ENCODE measurements at places on chromosomes 5 and 9. TPM values are rescaled to one million over a fixed set of nuclear protein-coding genes. Genes with fewer than 3 reads are reported as not detected.

- no peak overlapping the region for H3K4me3 ChIP-seq
- peaks cover 45% of the 10 kb centered on the region for H3K36me3 ChIP-seq
- peaks cover 10% of the 10 kb centered on the region for H3K4me1 ChIP-seq
- no peak for DNase-seq
- H3K27ac ChIP-seq, result no peak overlapping the region
These were observed 88.7 kb downstream of the GPBP1 start for GRCh38 chr5:57262541-57262940.

GRCh38 chr5:141805874-141806595, 72.2 kb downstream of the PCDH1 start:
- H3K27me3 ChIP-seq, result peaks cover 71% of the 10 kb centered on the region
- DNase-seq, result no peak
- H3K4me3 ChIP-seq, result no peak overlapping the region
- H3K36me3 ChIP-seq, result no peaks in the 10 kb centered on the region

DNA sequence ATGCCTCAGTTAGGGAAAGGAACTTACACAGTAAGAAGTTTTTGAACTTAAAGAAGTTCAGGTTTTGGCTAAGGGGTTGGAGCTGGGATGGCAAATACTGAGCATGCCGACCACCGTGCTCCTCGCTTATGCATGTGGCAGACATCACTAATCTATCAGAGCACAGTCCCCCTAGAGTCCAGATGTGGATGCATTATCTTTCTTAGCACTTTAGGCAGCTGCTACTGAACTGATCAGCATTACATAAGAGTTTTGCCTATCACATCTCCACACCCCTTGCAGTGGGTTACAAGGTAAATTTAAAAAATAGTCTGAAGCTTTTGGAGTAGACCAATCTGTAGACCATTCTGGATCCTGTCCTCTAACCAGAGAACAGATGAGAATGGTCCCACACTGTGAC, 22.4 kb downstream of the MACIR start:
- no peak for DNase-seq
- peaks cover 7% of the 10 kb centered on the region for H3K36me3 ChIP-seq
- H3K4me3 ChIP-seq, result no peak overlapping the region
- H3K27me3 ChIP-seq, result no peaks in the 10 kb centered on the region
- no peak overlapping the region for H3K27ac ChIP-seq

DNA sequence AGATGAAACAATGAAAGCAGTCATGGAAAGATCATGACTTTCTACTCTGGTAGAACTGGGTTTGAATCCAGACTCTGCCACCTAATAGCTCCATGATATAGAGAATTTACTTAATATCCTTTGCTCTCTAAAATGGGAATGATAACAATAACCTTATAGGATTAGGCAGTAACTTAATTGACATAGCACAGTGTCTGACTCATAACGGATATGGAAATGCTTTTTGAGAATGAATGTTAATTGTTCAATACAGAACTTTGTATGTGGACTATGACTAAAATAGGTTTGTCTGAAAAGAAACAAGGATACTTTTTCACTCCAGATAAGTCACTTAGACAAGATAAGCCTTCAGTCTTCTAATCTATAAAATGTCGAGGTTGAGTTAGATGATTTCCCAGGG, 330.7 kb downstream of the PTPRD start:
- H3K36me3 ChIP-seq, result no peaks in the 10 kb centered on the region
- no peak overlapping the region for H3K27ac ChIP-seq
- no peak for DNase-seq
- no peaks in the 10 kb centered on the region for H3K27me3 ChIP-seq
- no peak overlapping the region for H3K4me3 ChIP-seq

- H3K4me3 ChIP-seq, result no peak overlapping the region
- H3K4me1 ChIP-seq, result peaks cover 7% of the 10 kb centered on the region
- H3K36me3 ChIP-seq, result no peaks in the 10 kb centered on the region
- H3K27ac ChIP-seq, result no peak overlapping the region
These were observed 28.7 kb upstream of the DAP start for GRCh38 chr5:10789726-10790125.

DNA sequence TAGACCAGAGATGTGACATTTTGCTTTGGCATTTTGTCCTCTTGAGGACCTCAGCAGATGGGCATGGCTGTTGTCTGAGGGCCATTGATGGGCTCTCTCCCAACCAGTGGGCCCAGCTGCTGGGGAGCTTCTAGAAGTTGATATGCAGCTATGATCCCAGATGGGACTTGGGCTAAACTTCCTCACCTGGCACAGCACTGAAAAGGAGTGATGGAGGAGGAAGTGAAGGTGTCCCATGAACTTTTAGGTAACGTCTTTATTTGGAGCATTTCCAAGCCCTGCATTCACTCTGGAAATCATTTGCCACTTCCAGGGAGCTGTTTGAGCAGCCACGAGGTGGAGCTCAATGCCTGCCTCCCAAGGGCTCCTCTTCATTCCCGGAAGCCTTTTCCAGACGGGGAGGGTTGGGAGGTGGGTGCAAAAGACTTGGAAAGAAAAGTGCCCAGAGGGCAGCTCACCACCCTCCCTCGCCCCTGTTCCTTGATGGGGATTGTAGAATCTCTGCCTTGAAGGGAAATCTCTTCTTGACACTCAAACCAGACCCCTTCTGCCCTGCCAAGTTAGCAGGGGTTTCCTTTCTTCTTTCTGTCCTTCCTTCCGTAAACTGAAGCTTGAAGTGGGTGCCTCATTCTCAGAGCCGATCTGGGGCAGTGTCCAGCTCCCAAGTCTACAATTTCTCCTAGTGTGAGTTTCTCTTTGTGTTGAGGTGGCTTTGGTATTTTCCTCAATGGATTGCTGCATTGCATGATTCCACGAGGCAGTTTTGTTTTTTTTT, 18.1 kb upstream of the NEUROG1 start:
- H3K4me1 ChIP-seq, result no peaks in the 10 kb centered on the region
- no peak overlapping the region for H3K27ac ChIP-seq

DNA sequence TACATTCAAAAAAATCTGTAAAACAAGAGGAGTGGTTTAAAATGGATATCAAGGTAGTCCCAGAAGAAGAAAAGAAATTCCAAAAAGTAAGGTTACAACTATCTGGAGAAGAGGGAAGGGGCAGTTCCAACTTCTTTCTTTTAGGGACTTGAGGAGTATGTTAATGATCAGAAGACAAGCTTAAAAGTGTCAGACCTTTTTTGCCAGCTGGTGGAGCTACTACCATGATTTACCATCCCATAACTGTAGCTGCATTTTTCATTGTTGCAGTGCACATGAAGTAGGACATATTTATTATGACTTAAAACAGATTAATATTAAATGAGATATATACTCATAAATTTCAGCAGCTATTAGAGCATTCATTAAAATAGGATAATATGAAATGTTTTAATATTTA, 158.5 kb upstream of the RGS7BP start:
- no peak overlapping the region for H3K4me3 ChIP-seq
- no peaks in the 10 kb centered on the region for H3K36me3 ChIP-seq
- no peak overlapping the region for H3K27ac ChIP-seq
- H3K4me1 ChIP-seq, result no peaks in the 10 kb centered on the region
- no peak for DNase-seq

DNA sequence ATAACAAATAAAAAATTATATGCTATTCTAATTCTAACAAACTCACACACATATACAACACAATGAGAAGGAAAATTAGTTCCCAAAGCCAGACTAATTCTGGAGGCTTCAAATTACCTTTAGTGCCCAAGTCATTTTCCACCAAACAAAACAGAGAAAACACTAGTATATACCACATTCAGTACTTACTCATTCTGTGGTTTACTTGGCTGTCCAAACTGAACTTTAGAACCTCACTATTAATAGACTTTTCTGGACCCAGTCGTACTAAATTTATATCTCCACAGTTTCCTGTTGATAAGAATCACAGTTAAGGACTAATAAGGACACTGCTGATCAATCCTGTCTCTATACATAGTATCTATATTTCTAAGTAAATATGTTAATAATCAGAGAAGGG, 66.4 kb downstream of the SETX start:
- H3K27ac ChIP-seq, result peak overlapping the region; percentile 61
- peaks cover 24% of the 10 kb centered on the region for H3K4me1 ChIP-seq
- no peak overlapping the region for H3K4me3 ChIP-seq
- no peak for DNase-seq
- no peaks in the 10 kb centered on the region for H3K27me3 ChIP-seq

GRCh38 chr9:34454571-34455065, 3.8 kb downstream of the FAM219A start:
- no peaks in the 10 kb centered on the region for H3K36me3 ChIP-seq
- H3K27ac ChIP-seq, result no peak overlapping the region

- DNase-seq, result no peak
- no peak overlapping the region for H3K4me3 ChIP-seq
- H3K4me1 ChIP-seq, result no peaks in the 10 kb centered on the region
- no peaks in the 10 kb centered on the region for H3K36me3 ChIP-seq
- H3K27ac ChIP-seq, result no peak overlapping the region
These were observed 403.5 kb upstream of the IRX4 start for GRCh38 chr5:2286250-2286649.

The SPATA31C1 gene
- total RNA-seq, result not detected

The EFNA5 gene
- not detected for total RNA-seq

The THBS4 gene
- total RNA-seq, result 3.4 TPM

All from activated CD8-positive, alpha-beta memory T cell treated with anti-CD3 and anti-CD28 coated beads, Interleukin-2, amount 10 ng/mL, durations not matched to agents 7 days and 5 days (primary cell).